BJ (cell line): ENCODE measurements at places on chromosomes 1 and 21. TPM values are rescaled to one million over a fixed set of nuclear protein-coding genes. Genes with fewer than 3 reads are reported as not detected.
A peak's percentile ranks its signal among the peaks of the same experiment; 100 is the strongest.

The FAM177B gene
- not detected in 2 replicates for polyA plus RNA-seq

DNA sequence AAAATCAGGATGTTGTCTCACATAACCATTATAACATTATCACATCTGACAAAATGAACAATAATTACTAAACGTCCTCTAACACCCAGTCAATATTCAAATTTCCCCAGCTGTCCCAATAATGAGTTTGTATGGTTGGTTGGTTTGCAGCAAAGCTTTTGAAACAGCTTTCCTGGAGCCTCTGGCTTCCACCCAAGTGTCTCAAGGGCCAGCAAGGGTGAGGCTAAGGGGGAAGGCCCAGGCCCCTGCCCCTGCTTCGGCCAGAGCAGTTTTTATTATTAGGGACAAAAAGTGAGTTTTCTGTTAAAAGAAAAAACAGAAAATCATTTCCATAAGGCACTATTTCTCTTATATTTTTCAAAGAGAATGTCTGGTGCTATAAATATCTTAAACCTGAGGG, 19.1 kb upstream of the AVPR1B start:
- no peak for DNase-seq

DNA sequence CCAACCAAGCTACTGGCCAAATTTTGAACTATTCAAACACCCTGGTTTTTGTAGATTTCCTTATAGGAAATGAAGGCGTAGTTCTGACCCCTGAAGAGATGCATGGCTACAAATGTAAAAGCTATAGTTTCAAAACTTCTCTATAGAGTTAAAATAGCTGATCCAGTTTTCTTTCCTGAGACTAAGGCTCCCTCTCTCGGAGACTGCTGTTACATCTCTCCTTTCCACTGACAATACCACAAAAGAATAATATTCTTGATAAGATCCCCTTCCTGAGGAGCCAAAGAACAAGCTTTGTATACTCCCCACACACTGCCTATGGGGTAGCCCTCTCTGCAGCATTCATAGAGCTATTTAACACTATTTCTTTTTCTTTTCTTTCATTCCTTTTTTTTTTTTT, 6.7 kb upstream of the CFAP126 start:
- no peak for DNase-seq

DNA sequence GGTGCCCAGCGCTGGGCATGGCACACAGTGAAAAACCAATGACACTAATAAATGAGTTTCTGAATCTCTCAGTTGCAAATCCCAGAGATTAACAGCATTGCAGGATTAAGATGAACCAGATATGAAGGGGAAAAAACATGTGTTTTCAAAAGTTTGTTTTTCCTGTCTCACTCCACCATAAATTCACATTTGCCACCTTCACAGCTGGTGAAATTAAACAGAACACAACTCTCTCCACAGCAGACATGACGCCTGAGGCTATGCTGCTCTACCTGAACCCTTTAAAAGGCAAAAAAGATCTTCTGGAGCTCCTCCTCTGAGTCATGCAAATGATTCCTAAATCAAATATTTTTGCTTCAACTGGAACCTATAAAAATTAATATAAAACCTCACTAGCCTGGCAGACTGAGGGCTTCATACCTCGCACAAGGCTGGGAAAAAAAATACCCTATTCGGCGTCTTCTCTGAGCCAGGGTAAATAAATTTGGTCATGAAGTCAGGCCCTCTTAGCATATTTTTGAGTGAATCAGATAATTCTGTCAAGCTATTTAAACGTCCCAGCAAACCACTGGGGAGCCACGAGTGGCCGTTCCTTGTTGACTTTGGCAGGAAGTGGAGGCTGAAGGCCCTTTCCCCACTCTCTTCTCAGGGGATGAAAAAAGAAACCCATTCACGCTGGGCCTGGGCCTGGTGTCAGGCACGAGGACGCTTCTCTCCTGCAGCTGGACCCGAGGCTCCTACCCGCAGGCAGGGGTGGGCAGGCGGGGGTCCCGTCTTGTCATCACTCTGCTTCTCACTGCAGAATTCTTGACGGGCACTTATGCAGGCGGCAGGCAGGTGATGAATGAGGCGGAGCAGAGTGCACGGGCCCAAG, 53.0 kb downstream of the DMRTB1 start:
- DNase-seq = peak; percentile 95

The DIO1 gene
- not detected in 2 replicates for polyA plus RNA-seq

DNA sequence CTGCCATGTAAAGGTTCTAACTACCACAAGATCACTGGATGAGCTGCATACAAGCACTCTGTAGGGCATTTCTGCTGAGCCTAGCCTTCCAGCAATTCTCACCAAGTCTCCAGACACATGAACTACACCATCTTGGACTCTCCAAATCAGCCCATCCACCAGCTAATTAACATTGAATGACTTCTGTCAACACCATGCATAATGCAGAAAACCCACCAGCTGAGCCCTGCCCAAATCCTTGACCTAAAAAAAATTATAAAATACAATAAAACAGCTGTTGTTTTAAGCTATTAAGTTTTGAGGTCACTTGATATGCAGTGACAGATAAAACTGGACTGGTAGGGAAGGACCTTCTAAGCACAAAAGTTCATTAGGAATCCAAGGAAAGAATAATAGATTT, 44.3 kb upstream of the ATP1B1 start:
- no peak for DNase-seq
